Hematopoietic multipotent progenitor cell treated with erythropoietin and hydrocortisone succinate and interleukin-3 and kit ligand, for 17 days (in vitro differentiated cells): ENCODE measurements at places on chromosomes 4 and X.

DNA sequence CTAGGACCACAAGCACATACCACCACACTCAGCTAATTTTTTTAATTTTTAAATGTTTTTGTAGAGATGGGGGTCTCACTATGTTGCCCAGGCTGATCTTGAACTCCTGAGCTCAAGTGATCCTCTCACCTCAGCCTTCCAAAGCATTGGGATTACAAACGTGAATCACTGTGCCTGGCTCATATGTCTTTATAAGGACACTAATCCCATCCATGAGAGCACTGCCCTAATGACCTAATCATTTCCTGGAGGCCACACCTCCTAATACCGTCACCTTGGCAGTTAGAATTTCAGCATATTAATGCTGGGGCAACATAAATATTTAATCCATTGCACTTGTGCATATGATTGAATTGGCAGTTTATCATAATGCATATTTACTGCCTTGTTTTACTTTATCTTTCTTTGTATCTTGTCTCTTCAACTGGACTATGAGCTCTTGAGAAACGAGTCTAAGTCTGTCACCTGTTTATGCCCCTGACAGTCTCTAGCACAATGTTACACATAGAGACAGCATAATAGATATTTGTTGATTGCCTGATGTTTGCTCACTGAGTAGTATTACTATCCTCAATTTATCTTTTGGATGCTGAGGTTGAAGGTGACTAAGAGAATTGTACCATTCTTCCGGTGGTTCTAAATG is 172.0 kb downstream of the AASDH start:
- no peak for DNase-seq

DNA sequence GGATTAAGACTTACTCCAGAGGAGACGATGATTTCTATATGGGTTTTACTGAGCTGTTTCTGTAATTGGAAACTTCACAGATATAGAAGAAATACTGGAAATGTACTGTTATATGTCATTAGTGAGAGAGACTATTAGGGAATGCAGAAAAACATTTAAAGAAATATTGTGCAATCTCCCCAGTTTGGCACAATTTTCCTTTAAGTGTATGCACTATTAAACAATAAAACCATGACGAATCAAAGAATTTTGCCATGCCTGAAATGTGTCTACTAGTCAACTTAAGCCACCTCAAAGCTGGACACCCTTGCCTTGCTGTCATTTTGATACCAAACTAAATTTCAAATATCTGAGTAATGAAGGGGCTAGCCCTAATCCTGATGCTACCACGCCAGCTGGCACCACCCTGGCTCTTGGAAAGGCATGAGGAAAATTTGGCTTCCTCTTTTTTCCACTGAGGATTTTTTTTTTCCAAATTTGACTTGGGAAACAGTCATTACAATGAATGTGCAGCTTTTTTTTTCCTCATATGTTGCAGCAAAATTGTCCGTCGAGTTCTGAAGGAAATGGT is 36.1 kb downstream of the MTTP start:
- DNase-seq = no peak

DNA sequence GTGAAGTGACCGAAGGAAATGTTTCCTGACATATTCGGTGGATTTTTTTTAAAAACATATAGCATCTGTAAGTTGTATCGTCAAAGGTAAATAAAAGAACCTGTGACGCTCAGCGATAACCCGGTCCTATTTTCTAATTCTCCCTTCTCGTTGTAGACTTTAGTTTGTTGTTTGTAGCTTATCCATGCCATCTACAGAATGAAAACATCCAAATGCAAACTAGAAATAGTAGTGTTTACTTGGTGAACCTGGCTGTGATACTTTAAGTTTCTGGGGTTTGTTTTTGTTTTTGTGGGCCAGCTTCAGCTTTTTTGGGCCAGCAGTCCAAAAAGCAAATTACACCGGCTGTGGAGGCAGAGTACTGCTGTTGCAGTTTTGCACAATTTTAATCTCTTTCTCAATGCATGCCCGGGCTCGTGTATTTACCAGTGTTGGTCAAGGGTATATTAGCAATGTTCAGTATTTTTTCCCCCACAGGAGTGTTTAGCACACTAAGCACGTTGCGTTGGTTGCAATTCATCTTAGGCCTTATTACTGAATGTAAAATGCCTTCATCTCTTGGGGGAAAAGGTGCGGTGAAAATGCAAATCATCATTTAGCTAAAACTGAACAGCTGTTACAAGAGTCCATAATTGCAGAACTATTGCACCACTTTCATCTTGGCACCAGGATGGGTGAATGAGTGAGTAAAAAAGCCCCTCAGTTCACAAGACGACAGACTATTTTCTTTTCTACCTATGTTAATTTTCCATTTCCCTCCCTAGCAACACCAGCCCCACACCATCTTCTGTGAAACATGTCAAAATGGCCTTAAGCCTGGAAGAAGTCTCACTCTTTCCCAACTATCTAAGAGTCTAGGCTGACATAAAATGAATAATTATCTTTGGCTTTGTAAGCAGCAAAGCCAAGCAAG is 1.7 kb upstream of the CNOT6L start:
- no peak for DNase-seq

DNA sequence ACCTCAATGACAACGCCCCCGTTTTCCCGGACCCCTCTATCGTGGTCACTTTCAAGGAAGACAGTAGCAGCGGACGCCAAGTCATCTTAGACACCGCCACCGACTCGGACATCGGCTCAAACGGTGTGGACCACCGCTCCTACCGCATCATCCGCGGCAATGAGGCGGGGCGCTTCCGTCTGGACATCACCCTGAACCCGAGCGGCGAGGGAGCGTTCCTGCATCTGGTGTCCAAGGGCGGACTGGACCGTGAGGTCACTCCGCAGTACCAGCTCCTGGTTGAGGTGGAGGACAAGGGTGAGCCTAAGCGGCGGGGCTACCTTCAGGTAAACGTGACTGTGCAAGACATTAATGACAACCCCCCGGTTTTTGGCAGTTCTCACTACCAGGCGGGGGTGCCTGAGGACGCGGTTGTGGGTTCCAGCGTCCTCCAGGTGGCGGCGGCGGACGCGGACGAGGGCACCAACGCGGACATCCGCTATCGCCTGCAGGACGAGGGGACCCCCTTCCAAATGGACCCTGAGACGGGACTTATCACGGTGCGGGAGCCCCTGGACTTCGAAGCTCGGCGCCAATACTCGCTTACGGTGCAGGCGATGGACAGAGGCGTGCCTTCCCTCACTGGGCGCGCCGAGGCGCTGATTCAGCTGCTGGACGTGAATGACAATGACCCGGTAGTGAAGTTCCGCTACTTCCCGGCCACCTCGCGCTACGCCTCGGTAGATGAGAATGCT is 2.2 kb downstream of the FAT4 start:
- DNase-seq = no peak

GRCh38 chr4:3091464-3091863 is 17.0 kb downstream of the HTT start:
- DNase-seq = no peak

- no peak for DNase-seq
Observed at GRCh38 chr4:25925486-25926201, 11.6 kb downstream of the SMIM20 start.

GRCh38 chr4:183504930-183505610 is at the start of gene ING2:
TSS of gene ING2 (plus strand) at chr4:183505058. CDS start at chr4:183505196, 138 bp downstream.
- DNase-seq = no peak

DNA sequence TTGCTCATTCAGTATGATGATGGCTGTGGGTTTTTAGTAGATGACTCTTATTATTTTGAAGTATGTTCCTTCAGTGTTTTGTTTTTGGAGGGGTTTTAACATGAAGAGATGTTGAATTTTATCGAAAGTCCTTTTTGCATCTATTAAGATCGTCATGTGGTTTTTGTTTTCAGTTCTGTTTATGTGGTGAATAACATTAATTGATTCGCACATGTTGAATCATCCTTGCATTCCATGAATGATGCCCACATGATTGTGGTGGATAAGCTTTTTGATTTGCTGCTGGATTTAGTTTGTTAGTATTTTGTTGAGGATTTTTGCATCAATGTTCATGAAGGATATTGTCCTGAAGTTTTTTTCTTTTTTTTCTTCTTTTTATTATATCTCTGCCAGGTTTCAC is 347.4 kb upstream of the EPHA5 start:
- DNase-seq = no peak

DNA sequence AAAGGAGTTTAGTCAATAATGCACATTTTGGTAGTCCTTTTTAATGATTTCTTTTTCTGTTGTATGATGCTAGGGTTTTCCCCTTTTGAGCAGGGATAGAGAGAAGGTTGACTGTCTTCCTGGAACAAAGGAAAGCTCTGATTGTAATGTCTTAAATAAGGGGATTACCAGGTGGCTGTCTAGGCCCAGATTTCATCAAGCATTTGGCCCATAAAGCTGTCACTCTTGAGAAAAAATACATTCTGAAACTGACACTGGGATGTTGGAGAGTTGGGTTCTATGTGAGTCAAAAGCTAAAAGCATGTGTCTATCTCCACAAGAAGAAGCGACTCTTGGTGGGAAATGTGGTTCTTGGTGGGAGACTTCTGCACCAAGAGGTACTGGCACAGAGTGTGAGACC is 26.4 kb downstream of the KIAA1210 start:
- no peak for DNase-seq

DNA sequence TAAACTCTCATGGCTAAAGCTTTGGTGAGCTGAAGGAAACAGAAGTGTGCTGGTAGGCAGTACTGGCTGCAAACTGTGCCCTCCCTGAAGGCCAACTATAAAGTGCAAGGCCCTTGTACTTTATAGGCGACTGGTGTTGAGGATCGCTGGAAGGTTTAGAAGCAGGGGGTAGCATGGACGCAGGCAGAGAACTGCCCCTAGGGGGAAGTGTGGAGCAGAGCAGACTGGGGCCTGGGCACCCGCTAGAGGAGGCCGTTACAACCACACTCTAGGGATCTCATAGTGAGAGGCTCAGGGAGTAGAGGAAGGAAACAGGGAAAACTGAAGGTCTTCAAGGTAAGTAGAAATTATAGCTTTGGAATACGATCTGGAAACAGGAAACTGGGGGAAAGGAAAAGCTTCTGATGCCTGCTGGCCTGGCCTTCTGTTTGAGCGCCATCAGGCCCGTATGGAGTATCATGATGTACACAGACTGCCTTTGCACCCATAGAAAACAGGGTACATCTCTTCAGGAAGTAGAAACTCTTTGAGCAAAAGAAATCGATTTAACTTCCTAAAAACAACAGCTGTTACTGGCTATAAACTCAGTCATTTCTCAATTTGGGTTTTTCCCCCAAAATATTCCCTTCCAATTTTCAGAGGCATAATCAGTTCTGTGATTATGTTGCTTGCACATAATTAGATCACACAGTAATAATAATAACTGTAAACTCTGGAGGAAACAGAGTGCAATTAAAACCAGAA is 23.9 kb upstream of the TMSB4X start:
- peak; percentile 54 for DNase-seq

DNA sequence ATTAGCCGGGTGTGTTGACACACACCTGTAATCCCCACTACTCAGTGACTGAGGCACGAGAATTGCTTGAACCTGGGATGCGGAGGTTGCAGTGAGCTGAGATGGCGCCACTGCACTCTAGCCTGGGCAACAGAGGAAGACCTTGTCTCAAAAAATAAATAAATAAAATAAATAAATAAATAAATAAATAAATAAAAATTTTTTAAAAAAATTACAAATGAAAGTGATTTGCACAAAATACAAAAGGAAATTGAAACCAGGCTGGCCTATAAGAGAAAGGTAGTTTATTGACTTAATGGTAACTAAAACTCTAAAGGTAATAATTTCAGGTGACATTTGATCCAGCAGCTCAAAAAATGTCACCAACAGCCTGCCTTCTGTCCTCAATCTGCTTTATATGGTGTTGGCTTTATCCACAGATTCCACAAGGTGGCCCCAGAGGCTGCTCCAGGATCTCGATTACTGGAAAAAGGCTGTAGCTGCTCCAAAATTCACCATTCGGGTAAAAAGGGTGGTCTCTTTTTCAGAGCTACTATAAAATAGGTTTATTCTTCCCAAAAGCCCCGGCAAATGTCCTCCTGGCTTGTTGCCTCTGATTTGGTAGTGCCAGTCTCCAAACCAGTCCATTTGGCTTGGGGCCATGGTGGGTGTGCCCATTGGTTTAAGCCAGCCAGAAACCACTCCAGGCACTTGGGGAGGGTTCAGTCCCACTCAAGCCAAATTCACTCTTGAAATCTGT is 61.4 kb upstream of the TRIM2 start:
- DNase-seq = peak; percentile 82

DNA sequence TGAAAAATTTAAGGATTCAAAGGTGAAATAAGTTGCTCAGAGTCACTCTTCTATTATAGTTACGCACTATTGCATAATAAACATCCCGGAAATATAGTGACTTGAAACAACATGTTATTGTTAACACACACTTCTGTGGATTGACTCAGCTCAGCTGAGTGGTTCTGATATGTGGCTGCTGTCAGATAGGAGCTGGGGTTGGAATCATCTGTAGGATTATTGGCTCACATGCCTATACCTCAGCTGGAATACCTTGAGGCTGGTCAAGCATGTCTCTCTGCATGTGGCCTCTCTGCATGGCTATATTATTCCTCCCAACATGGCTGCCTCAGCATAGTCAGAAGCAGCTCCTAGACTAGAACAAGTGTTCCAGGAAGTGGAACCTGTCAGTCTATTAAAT is 486.7 kb upstream of the MAGEB2 start:
- no peak for DNase-seq

DNA sequence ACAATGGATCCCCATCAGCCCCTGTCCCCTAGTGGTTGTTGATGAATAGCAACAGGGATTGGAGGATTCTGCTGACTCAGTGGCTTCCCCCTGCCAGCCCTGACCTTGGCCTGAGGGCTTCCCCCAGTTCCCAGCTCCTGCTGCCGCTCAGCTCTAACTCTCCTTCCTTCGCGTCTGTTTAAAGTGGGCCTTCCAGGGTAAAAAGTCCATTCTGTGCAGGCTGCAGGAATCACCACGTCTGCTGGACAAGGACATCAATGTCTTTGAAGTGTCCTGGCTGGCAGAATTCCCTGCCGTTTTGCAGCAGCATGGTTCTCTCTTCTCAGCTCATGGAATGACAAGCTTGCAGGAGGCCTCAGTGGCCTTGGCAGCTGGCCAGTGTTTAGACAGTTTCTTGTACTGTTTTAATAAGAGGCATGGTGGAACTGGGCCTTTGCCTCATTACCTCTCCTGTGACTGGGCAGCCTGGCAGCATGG is 152.5 kb upstream of the STX18 start:
- DNase-seq = no peak

DNA sequence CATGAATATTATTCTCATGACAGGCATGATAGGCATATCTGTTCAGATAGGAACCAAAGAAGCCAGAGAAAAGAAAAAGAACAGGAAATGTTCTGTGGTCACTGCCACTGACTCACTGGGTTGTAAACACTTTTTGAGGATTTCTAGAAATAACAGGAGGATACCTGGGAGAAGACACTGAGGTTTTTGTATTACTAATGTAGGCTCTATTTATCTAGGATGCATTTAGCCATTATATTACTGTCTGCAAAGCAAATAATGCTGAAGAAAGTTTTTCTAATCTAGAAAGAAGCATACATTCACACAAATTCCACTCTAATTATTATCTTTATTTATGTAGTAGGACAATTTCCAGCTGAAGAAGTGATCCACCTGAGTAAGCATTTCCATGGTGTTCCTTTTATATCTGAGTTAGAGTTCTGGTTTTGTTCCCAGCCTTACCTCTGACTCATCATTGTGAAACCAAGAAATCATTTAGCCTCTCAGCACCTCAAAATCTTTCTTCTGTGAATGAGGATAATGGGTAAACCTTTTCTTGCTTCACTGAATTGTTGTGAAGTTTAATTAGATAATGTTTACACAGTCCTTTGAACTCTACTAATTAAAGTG is 40.2 kb upstream of the EPGN start:
- no peak for DNase-seq
